Stimulated activated CD4-positive, alpha-beta T cell treated with anti-CD3 and anti-CD28 coated beads, Interleukin-1b, Interleukin-23, amount 100 ng/mL, for 1 hour (primary cell): ENCODE measurements at places on chromosomes 3 and 15.

DNA sequence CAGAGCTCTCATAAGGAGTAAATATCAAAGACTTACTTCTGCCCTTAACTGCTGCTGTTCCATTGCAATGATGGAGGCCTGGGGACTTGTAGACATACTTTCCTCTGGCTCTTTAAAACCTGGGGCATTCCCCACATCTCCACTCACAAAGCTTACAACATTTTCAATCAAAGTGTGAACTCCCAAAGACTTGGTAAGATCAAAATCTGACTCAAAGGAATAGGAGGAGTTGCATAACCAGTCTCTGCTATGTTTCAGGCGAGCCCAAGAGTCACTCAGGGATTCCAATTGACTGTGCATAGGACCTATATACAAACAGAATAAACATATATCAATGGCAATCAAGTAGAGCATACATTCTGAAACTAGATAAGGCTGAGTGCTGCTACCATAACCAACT lies 101.5 kb downstream of the FBXL22 start:
- no peak for DNase-seq

DNA sequence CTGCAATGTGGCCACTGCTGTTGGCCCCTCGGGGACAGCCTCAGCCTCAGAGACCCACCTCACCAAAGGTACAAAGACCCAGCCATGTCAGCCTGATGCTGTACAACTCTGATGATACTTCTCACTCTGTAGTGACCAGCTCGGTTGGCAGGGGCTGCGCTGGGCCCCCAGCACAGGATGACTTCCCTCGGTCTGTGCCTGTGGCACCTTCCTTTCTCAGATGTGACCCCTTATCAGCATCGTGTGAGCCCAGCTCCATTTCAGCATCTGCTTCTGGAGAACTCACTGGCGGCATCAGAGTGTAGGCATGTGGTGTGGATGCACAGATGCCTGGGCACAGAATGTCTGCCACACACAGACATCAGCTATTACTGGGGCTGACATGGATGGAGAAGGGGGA lies 25.1 kb upstream of the CTXND1 start:
- DNase-seq, result no peak

DNA sequence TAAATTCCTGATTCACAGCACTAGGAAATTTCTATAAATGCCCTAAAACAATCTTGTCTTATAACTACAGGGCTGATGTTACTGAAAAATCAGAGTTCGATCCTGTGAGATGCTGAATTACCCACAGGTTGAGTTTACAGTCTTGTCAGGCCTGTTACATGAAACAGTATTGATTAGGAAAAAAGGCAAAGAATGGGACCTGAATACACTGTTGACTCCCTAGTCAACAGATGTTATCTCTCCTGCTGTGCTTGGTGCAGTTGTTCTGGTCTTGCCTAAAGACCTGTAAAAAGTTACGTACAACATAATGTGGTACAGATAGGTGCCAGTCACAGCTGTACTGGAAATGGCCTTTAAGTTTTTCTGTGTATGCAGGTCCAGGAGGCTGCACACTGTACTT lies 91.4 kb upstream of the ASB14 start:
- no peak for DNase-seq

- no peak for DNase-seq
Measured at GRCh38 chr3:133254716-133255115, 145.1 kb upstream of the BFSP2 start.

DNA sequence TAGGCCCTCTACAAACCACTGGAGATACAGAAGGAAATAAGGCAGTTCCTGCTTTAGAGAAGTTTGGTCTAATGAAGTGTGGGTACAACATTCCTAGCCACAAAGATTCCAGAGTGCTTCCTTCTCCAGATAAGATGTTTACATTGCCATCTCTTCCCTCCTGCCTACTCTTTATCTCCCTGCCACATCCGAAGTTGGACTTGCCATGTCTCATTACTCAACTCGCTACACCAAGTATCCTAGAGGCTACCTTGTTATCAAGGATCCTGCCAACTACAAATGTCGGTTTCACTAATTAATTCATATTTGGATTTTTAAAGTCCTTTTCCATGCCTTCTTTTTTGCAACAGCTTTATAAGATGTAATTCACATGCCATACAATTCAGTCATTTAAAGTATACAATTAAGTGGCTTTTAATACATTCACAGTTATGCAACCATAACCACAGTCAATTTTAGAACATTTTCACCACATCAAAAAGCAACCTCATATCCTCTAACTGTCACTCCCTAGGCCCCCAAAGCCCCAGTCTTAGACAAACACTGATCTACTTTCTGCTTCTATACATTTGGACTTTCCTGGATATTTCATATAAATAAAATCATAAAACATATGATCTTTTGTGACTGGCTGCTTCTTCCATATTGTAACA lies 53.7 kb upstream of the CSTA start:
- no peak for DNase-seq

- no peak for DNase-seq
Measured at GRCh38 chr3:190734490-190734889, 128.0 kb downstream of the GMNC start.

DNA sequence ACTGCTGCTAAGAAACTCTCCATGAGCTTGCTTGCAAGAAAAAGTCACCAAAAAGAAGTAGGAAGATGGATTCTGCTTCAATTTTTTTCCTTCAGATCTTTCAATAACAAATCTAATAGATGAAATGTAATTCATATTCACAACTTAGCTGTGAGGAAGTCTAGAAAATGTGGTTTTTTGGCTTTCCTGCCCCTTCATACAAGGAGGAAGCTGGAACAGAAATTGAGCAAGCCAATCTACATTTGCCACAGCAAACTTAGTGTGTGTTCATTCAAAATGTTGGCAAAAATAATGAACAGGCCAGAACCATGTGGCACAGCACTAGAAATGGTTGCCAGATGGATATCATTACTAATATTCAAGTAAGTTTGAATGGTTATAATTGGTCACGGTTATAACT lies 93.2 kb upstream of the NEDD4 start:
- no peak for DNase-seq

DNA sequence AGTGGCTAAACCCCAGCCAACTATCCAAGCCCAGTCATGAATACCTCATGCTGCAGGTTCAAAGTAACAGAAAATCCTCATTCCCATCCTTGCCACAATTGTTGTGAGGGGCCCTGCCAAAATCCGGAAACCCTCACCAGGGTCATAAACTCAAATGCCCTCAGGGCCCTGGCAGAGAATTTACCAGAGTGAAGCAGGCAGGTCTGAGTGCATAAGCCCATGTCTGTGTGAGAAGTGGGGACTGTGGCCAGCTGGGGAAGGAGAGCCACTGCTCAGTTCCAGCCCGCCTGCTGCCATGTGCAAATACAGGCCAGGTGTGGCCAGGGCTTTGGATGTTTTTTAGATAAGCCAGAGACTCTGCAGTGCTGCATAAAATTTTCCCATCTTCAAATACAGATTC lies 7.0 kb downstream of the CEP152 start:
- no peak for DNase-seq

- no peak for DNase-seq
Measured at GRCh38 chr3:138389144-138389601, 40.8 kb downstream of the MRAS start.

DNA sequence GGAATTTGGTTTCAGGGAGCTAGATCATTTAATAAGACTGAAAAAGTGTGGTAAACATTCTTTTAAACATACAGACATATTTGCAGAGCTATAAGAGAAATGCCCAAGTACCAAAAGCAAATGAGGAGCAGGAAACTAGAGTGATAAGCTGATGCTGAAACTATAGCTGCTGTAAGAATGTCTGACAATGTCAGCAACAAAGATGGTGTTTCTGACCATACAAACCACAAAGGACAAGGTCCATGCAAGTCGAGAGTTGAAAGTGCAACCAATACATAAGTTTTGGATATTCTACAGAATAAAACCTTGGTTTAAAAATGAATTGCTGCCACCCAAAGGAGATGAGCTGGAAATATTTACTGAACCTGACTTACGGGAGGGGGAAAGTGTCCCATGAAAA lies 610.2 kb downstream of the TBL1XR1 start:
- DNase-seq, result no peak

- DNase-seq, result no peak
Measured at GRCh38 chr3:9930804-9931418, 2.7 kb upstream of the CRELD1 start.

DNA sequence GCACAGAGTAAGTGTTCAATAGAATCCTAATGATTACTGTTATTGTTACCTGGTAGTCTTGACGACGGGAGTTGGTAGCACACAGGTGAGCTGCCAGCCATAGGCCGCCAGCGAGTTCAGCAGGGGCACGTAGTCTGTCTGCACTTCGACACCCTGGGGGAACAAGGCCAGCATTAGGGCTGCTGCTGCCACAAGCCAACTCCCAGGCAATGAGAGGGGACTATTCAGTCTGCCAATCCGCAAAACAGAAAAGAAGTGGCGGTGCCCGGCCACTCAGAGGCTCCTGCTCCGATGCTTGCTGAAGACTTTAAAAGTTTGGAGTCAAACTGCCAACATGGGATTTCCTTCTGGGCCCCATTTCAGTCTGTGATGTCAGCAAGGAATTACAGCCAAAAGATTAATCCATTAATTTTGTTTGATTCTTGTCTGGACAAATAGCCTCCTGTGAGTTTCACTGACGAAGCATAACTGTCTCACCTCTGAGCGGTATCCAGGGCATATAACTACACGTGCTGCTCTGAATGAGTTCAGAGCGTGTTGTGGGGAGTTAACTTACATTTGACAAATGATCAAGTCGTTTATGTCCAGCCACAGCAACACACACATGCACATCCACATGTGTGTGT lies 61.8 kb downstream of the OXNAD1 start:
- DNase-seq, result no peak
